ENCODE measurements at places on chromosomes 2 and 18.

DNA sequence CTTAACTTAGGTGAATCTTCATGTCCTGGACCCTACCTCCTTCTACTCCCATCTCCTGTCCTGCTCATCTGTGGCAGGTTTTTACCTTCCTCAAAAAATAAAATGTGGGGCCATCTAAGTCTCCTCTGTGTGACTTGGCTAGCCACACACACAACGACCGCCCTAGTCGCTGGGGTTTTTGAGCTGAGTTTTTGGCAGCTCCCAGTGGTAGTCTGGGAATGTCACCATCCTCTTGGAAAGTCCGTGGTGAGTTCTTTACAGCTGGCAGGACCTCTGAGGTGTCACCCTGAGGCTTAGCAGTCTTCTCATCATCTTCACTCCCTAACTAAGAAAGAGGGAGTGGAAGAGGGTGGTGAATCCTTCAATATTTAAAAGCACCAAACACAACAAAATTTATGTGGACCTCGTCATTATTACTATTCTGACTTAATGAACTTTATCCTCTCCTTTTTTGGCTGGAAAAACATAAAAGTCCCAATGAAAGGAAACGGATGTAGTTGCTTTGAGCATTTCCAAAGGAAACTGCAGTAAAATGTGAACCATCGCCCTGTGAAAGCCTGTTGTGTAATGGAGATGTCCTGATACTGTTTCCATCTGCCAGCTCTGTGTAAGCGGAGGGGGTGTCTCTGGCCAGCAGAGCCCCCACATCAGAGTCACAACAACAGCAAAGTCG, 78.6 kb downstream of the VAPA start:
- ATAC-seq: no peak

DNA sequence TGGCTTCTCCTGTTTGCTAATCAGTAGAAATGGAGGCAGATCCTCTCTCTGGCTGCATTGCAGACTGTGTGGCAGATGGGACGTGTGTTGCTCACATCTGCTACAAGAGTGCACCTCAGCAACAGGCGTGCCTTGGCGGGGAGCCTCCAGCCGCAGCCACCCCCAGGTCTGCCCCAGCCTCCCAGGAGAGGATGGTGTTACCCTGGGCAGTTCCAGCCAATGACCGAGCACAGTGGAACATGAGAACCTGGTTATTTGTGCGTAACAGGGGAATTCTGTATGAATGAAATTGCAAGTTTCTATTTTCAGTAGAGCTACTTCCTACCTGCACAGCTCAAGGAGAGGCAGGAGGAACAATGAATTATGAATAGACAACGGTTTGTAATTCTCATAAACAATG, 130.6 kb upstream of the CBLN2 start:
- no peak for ATAC-seq

GRCh38 chr2:34545486-34546136, 946.5 kb upstream of the FAM98A start:
- ATAC-seq: no peak

DNA sequence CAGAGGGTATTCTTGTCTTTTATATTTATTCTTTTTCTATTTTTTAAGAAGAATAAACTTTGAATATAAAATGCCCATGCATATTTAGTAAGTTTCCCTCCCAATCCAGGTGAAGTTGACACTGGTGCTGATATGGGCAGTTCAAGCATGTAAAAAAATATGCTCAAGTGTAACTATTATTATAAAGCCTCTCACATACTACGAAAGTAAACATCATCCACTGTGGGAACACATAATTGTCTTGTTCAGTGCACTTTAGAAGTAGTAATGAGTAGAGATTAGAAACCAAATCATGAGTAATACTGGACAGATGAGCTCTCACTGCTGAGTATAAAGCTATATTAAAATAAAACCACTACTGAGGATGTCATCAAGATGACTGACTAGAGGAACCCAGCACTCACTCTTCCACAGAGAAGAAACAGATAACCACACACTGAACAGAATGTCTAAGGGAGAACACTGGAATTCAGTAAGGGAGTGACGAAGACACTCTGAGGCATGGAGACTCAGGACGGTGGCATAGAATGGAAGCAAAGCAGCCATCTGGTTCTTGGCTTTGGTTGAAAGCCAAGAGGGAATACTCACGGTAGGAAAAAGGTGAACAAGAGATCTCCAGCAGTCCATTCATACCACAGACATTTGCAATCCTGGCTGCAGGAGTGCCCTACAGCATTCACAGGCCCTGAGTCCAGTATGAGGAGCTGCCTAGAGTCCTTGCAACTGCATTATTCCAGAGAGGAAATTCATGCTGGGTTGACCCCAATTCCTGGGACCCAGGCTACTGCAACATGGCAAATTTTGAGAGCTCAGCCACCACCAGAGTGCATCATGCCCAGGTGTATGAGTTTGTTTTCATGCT, 9.5 kb upstream of the FAM110C start:
- ATAC-seq: no peak

DNA sequence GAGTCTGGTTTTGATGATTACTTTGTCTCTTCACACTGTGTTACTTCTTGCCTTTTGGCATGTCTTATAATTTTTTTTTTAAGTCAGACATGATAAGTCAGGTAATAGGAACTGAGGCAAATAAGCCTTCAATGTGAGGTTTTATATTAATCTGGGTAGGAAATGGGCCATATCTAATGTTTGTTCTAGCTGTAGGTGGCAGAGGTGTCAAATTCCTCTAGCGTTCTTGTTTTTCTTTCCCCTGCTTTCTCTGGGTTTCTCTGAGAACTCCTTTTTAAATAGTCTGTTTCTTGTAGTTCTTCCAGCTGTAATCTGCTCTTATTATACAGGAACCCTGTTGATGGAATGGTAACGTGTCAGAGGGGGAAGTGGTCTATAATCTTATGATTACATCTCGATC, 5.7 kb downstream of the SP140 start:
- no peak for ATAC-seq

Measured in esophagus mucosa (tissue), 1 donor.